ENCODE measurements at places on chromosomes 13 and 19.

DNA sequence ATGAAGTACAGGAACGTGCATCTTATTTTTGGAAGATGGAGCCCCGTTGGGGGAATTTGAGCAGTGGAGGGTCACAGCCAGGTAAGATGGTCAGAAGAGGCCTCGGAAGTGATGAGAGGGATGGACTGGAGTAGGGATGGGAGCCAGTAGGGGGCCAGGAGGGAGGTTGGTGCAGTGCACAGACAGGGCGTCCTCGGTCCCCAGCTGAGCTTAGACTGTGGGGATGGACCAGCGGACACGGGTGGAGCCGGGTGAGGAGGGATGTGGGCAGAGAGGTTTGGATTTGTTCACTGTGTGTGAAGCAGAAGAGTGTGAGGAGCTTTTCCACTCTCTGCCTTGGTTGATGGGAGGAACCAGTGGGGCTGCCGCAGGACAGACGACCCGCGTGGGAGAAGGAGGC, 10.6 kb downstream of the RPS9 start:
- DNase-seq: no peak

DNA sequence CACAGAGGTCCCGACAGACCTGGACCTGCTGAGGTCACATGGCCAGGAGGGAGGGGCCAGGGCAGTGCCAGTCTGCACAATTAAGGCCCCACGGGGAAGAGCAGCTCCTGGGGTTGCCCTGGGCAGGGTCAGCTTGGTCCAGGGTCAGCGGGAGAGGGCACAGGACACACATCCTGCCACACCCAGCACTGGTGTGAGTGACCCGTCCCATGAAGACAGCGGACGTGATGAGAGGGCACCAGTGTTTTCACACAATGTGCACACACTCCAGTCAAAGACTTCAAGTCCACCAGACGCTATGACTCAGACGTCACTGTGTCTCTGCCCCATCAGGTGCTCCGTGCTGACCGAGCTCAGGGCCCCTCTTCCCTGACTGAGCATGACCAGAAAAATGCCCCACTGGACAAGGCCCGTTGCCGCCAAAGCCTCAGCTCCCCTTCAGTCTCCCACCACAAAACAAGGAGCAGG, 4.2 kb downstream of the TMEM259 start:
- no peak for DNase-seq

DNA sequence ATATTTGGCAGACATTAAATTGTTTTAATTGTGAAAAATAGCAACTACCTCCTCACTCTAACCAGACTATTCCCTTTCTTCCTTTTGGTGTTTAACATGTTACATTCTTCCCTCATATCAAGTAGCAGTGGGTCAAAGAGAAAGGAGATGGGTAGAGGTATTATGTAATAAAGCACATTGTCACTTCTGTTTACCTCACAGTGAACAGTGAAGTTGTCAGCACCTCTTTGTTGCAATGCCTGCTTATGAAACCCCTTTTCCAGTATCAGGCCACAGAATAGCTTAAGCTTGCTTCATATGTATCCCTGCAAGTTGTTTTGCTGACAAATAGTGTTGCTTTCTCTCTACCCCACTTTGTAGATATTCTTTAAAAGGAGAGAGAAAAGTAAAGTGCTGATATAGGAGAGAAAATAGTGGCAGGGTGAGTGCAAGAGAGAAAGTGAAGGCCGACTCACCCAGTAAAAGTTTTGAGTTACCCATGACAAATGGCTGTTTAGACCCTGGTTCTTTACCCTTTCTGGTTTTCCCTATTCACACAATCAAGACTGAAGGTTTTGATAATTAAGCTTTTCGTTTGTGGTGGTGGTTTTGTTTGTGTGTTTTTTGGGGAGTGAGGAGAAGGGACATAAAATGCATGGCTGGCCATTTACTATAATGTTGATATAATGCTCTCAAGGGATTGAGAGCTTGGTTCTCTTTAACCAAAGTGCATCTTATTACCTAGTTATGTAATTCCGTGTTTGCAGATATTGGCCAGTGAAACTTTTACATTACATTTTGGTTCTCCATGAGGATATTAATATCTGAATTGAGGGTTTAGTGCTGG, 3.7 kb downstream of the ITM2B start:
- DNase-seq: no peak

DNA sequence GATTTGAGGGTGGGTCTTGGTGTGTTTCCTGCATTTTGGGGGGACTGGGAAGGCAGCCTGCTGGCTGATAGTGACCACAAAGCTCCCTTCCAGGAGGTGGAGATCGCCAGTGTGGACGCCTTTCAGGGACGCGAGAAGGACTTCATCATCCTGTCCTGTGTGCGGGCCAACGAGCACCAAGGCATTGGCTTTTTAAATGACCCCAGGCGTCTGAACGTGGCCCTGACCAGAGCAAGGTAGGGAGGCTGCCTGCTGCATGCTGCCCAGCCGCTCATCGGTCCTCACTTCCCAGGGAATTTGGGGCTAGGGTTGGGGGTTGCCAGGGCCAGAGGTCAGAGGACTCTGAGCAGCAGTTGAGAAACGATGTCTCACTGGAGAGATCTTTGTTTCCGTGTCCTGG, 30.2 kb downstream of the UPF1 start:
- DNase-seq: no peak

DNA sequence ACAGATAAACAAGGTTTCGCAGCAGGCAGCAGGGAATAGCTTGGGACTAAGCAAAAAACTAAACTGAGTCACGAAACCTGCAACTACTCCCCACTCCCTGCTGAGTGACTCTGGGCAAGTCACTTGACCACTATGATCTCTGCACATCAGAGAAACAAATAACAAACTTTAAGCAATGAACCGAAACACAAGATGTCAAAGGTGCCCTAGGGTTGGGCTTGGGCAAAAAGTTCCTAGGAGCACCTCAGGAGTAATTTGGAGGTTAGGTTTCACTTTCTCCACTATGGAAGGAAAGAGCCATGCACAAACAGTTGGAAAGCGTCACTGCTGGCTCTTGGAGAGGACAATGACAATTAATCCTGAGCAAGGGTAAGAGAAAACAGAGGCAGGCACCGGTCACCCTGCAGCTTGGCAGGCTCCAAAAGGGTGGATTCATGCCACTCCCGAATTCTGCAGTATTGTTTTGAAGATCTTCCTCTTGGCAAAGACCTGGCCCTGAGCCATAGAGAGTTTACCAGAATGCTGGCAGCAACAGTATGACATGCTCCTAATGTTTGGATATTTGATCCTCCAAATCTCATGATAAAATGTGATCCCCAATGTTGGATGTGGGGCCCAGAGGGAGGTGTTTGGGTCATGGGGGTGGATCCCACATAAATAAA, 60.3 kb downstream of the CRYL1 start:
- DNase-seq: no peak

Measured in CD4-positive, alpha-beta T cell treated with Interleukin-4 for 4 hours (primary cell).